ENCODE measurements at places on chromosomes 4 and X.

- DNase-seq: no peak
Observed at GRCh38 chr4:85114526-85114925, 148.0 kb upstream of the WDFY3 start.

GRCh38 chr4:110798687-110799086 lies 175.8 kb upstream of the PITX2 start:
- DNase-seq: no peak

- no peak for DNase-seq
Observed at GRCh38 chr4:63784822-63785221, 624.4 kb downstream of the TECRL start.

- no peak for DNase-seq
Observed at GRCh38 chr4:150261571-150261970, 183.3 kb downstream of the DCLK2 start.

DNA sequence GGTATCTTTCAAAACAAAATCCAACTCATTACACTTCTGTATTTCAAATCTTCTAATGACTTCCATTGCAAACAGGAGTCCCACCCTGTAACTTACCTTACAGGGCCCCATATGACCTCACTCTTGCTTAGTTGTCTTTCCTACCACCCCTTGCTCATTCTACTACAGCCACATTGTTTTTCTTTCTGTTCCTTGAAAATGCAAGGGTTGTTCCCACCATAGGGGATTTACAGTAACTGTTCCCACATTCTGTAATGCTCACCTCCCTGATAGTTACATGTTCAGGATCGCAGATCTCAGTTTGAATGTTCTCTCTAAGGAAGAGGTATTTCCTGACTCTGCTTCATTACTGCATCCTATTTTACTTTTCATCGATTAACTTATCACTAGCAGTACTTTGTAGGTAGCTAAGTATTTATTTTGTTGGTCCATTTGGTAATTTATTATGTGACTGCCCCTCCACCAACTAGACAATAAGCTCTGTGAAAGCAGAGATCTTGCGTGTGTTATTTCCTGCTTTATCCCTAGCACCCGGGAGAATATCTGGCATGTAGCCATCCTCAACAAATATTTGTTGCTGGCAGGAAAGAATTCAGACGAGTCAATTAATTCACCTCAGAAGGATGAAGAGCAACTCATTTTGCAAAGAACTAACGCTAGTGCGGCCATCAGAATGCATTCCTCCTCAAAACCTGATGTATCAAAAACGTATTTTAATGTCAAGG lies 21.4 kb downstream of the MAOB start:
- DNase-seq: no peak

GRCh38 chr4:101794806-101795205 lies 4.3 kb downstream of the BANK1 start:
- DNase-seq: no peak

DNA sequence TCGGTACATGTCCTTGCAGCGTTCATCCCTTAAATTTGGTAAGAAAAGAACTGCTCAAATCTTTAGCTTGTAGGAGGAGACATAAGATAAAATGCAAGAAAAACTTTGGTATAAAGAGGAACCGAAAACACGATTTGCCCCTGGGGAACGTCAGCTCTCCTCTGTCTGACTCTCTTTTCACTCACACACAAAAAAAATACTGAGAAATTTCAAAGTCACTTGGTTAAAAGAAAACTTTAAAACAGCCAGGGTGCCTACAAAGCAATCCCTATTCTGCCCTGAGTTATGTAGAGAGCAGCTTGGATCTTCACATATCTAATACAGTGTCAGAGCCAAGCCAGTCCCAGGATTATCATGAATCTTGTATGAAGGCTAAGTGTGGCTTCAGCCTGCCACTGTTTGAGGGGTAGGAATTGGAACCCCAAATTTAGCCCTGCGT lies 248.5 kb upstream of the CXXC4 start:
- DNase-seq: no peak

GRCh38 chrX:110045421-110045820 lies 42.5 kb downstream of the TMEM164 start:
- DNase-seq: no peak
